Stimulated activated CD8-positive, alpha-beta memory T cell treated with anti-CD3 and anti-CD28 coated beads, Interleukin-15, amount 100 ng/mL, for 4 hours (primary cell): ENCODE measurements at places on chromosomes 5 and 9.

GRCh38 chr5:120614531-120615180 is 150.6 kb downstream of the PRR16 start:
- DNase-seq = no peak

DNA sequence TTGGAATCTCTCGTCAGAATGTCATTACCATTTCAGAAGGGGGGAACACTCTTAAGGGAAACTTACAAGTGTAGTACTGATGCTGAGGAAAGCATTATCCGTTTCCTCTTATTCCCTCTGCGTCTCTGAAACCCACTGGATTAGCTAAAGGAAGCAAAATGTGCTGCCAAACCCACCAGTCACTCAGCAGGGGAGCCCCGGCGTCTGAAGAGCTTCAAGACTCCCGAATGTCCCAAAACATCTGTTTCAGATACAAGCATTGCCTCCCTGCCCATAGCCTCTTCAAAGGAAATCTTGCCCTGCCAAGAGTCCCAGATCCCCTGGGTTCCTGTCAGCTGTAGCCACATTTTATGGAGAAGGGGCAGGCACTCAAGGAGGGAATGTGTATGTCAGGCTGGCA is 1.0 kb upstream of the HCN1 start:
- no peak for DNase-seq

DNA sequence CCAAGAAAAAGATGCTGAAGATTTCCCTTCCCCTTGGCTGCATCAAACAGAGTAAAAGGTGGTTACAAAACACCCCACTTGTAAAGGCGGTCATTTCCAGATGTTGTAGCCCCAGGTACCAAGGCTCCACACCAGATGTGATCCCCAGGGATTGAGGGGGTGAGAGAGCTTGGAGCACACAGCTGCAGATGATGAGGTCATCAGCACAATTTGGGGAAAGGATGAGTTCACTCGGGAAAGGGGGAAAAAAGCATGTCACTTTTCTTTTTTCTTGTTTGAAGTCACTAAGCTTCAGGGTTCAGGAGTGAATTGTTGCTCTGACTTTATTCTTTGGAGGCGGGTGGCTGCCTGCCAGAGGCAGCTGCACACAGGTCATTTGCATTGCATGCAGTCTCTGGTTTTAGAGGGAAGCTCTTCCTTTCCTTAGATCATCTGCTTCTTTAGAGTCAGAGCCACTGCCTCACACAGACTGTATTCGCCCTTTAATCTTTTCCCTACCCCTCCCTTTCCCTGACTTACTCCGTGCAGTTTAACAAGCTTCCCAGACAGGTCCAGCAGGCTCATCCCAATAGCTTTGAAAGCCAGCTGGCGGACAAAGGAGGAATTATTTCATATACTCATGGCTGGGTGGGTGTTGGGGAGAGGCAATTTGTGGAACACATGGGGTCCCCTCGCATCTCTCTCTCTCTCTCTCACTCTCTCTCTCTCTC is 409.3 kb upstream of the SLC24A2 start:
- DNase-seq = no peak

DNA sequence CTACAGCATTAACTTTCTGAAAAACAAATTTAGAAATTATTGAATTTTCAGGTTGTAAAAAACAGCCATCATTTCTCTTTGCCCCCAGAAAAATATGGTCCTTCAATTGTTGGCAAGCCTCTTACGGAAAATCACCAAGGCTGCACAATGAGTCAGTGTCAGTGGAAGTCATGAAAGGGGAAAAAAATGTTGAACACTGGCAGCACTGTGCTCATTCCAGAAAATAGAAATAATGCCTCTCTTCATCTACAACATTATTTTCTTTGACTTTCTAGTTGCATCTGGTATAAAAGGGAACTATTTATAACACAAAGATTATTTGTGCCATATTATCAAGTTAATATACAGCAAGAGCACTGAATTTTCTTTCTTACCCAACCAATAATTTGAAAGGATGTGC is 26.7 kb upstream of the STK32A start:
- no peak for DNase-seq

DNA sequence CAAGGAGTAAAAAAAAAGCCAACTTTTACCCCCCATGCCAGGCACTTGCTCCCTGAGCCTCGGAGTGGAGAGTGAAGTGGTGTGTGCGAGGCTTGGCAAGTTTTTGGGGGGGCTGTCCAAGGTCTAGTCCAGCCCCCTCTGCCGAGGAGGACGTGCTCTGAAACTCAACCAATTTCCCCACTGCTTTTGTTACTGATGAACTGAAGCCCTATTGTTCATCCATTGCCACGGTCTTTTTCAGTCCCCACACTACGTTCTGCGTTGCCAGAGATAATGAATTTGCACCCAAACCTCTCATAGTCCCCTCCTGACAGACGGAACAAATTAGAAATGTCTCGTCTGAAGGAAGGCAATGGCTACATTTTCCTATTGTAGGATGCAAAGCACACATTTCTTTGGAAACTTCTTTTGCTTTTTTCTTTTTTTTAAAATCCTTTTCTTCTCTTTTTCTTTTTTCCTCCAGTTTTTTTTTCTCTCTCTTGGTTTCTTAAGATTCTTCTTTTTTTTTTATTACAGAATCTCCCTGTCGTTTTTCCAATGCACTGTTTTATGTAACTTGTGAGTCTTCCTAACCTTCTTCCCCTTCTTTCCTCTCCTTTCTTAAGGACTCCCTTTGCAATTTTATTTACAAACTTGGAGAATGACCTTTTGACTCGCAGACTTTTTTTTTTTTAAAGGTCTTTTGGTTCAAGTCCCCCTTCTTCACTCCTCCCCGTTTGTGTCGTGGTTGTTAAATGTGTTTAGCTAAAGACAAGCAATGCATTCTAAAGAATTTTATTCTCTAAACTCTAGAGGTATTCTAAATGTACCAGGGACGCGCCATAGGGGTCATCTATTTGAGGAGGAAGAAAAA is 209.5 kb downstream of the MEF2C start:
- DNase-seq = no peak
